ENCODE measurements at places on chromosomes 5 and 9. TPM values are rescaled to one million over a fixed set of nuclear protein-coding genes. Genes with fewer than 3 reads are reported as not detected.

CTXN3 gene
- total RNA-seq: not detected

DNA sequence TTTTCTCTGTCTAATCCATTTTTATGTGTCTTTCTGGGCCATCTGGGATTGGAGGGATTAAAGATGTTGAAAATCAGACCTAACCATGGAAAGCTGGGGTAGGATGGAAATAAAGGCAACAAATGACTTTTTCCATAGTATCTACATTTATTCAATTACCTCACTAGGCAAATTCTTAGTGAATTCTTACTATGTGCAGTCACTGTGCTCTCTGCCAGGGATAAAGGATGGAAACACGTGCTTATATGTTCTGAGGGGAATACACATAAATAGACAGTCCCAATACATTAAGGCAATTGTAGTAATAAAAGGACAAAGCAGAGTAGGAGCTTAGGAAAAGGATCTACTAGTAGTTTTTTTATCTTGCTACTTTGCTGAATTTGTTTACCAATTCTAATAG is 214.2 kb downstream of the PRR16 start:
- DNase-seq: no peak

GRCh38 chr9:98047002-98047401 is 9.5 kb upstream of the NANS start:
- DNase-seq: no peak

GRCh38 chr9:86099701-86100364 is 475 bp upstream of the GOLM1 start:
- DNase-seq: peak; percentile 47

ZNF879 gene
- 2.8 TPM for total RNA-seq

GRCh38 chr9:126097679-126098078 is 228.9 kb upstream of the MVB12B start:
- no peak for DNase-seq

RANBP17 gene
- total RNA-seq: 9.6 TPM

- DNase-seq: peak; percentile 30
Measured at GRCh38 chr5:28505121-28505520, 1466.7 kb upstream of the CDH9 start.

SLC36A3 gene
- total RNA-seq: not detected

Data from renal cortical epithelial cell (primary cell).